ENCODE measurements at places on chromosomes 5 and 9.

DNA sequence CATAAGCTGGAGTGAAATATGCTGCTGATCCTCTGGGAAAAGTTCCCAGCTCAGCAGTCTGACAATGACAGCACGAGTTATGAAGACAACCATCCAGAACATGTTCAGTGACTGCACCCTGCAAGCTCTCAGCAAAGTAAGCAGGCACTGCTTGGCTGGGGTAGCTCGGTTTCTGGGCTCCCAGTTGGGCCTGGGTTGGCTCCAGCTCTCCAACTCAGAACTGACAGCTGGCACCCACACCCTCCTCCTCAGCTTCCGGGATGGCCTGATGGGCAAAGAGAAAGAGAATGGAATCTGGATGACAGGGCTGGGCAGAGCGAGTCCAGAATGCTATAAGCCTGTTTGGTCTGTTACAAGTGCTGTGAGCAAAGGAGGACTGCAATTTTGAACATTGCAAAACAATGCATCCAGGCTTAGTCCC is 185.0 kb downstream of the CSNK1G3 start:
- no peak for DNase-seq

- no peak for DNase-seq
Observed at GRCh38 chr9:13627071-13627470, 347.6 kb upstream of the MPDZ start.

GRCh38 chr5:44356231-44356630 is 33.0 kb downstream of the FGF10 start:
- DNase-seq, result no peak

DNA sequence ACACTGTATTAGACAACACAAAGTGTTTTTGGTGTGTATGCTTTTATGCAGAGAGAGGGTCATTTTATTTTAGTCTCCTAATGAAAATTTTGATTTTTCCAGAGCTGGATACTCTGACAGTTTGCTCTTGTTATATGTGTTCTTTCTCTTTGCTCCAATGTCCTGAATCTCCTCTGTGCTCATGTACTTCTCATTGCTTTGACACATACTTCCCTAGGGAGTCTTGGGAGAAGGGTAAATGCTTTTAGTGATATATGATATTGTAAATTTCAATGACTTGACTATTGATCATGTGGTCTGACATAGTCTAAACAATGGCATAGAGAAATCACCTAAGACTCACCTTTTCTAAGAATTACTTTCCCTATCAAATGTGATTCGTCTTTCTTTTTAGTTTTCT is 972.6 kb upstream of the EDIL3 start:
- no peak for DNase-seq

GRCh38 chr9:18692268-18692667 is 218.3 kb downstream of the ADAMTSL1 start:
- DNase-seq, result no peak

GRCh38 chr5:168471785-168472184 is 14.5 kb upstream of the RARS1 start:
- no peak for DNase-seq

GRCh38 chr9:4021621-4022213 is 278.2 kb downstream of the GLIS3 start:
- DNase-seq, result no peak

DNA sequence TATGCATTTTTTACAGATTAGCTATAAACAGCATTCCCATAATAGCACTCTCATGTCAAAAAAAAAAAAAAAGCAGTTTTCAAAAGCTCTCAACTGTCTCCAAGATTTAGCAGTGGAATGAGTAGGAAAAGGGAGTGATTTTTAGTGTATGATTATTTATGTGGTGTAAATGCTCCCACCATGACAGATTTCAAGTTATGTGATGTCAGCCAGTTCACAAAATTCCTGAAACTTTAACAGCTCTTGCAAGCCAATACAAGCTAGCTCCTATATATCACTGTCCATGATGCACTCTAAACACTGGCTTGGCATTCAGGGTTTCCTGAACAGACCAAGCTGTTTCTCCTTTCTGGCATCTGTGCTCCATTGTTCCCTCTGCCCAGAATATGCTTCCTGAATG is 7.9 kb upstream of the ANKDD1B start:
- DNase-seq, result no peak

DNA sequence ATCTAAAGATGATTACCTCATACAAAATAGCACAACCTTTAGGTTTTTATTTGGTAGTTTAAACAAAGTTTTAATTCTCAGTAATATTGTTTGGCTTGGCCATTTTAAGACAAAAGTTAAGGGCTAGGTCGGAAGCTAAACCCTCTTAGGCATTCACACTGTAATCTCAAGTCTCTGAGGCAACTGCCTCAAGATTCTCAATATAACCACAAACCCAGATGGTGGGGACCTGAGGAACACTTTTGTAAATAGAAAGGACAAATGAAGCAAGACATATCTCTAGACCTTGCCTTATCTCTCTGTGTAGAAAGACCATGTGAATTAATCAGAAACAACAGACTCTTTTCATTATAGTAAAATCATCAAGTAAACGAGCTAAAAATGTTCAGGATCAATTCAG is 500.2 kb upstream of the CDH6 start:
- no peak for DNase-seq

DNA sequence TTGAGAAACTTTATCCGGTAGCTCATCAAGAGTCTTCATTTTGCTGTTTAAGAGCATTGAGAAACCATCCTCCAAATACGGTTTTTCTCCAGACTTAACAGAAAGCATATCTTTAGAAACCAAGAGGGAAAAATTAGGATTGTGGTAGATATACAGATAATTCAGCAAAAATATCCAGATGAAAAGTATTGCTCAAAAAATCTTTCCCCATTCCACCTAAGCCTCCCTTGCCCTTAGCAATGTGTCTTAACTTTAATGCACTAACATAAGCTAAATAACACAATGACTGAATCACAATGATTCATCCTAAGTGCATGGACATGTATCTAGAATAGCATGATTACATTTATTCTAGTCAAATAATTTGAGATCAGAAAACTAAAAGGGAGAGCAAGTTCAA is 130.3 kb upstream of the TARS1 start:
- no peak for DNase-seq

DNA sequence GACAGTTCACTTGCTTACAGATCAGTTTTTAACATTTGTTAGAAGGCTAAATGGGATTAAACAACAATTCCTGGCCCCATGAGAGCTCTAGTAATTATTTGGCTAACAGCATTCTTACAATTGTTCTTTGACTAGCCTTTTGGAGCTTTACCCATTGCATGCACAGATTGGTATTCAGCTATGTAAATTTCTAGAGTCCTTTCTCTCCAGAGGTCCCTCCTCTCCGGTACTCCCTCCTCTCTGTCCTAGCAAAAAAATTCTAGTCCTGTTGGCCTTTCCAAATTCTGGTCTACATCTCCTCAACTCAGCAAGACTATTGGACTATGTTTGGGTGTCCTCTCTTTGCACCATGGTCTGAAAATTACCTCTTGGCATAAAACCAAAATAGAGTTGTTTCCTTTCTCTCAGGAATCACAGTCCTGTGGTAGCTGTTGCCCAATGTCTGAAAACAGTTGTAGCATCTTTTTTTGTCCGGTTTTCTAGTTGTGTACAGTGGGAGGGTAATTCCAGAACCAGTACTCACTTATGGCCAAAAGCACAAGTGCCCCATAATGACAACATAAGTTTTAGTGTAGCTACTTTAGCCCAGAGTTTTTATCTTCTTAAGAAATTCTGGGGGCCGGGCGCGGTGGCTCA is 18.1 kb downstream of the SAR1B start:
- DNase-seq, result no peak

- DNase-seq, result no peak
Observed at GRCh38 chr9:25936031-25936430, 257.8 kb upstream of the TUSC1 start.

DNA sequence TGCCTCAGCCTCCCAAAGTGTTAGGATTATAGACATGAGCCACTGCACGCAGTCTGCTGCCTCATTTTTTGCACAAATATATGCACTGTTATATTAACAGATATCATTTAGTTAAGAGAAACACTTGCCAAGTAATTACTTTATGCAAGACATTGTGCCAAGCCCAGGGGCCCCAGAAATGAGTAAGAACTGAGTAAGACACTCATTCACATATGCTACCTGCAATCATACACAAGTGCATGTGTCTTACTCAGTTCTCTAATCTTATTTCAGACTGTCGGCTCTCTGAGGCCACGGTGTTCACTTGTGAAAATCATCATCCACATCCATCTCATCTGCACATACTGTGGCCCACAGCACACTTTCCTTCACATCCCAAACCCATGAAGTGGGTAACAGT is 16.0 kb downstream of the TRAF1 start:
- DNase-seq, result no peak

GRCh38 chr9:113626735-113627495 is 163.4 kb downstream of the RGS3 start:
- no peak for DNase-seq

DNA sequence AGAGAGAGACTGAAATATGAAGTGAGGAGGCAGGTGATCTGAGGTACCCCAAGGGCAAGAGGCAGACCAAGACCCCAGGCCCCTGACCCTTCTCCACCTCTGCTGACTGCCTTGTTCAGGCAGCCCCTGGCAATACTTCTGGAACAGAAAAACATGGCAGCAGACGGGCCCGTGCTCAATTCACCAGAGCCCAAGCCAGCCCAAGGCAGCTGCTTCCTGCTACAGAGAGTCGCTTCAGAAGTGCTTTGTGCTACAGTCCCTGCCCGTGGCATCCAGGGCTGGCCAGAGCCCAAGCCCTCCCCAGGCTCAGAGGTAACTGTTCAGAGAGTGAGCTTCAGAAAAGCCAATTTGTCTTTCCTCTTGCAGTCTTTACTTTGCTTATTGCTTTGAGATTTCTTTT is 151.4 kb upstream of the FSTL4 start:
- DNase-seq, result no peak

GRCh38 chr9:38486056-38486615 is 61.9 kb upstream of the IGFBPL1 start:
- no peak for DNase-seq

DNA sequence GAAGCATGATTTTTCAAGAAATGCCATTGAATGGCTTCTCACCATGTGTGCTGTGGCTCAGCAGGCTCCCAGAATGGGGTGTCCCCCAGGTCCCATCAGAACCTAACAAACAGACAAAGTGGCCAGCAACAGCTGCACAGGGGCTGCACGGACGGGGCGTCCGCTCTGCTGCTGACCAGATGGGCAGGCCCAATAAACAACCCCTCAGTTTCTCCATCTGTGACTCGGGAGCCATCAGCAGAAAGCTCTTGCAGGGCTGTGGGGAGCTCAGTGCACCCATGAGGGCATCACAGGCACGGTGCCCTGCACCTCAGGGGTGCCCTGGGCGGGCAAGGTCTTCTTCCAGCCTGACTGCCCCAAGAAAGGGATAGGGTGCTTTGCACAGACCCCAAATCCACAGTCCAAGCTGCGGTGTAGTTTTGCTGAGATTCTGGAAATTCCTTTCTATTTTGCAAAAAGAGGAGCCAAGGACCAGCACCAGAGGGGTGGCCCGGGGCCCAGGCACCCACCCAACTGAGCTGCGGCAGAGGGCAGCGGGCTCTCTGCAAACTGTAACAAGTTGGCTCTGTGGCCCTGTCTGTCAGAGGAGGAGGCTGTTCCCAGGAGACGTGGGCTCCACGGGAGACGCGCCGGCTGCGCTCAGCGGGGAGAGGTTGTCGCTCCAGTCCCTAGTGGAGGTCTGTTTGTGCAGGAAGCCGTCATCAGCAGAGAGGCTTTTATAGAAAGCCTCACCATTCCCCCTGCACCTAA is 138.7 kb upstream of the PPP1R26 start:
- no peak for DNase-seq

- DNase-seq, result no peak
Observed at GRCh38 chr5:131821221-131821620, 24.4 kb upstream of the FNIP1 start.

GRCh38 chr5:113546703-113547183 is 33.2 kb downstream of the YTHDC2 start:
- DNase-seq, result no peak

DNA sequence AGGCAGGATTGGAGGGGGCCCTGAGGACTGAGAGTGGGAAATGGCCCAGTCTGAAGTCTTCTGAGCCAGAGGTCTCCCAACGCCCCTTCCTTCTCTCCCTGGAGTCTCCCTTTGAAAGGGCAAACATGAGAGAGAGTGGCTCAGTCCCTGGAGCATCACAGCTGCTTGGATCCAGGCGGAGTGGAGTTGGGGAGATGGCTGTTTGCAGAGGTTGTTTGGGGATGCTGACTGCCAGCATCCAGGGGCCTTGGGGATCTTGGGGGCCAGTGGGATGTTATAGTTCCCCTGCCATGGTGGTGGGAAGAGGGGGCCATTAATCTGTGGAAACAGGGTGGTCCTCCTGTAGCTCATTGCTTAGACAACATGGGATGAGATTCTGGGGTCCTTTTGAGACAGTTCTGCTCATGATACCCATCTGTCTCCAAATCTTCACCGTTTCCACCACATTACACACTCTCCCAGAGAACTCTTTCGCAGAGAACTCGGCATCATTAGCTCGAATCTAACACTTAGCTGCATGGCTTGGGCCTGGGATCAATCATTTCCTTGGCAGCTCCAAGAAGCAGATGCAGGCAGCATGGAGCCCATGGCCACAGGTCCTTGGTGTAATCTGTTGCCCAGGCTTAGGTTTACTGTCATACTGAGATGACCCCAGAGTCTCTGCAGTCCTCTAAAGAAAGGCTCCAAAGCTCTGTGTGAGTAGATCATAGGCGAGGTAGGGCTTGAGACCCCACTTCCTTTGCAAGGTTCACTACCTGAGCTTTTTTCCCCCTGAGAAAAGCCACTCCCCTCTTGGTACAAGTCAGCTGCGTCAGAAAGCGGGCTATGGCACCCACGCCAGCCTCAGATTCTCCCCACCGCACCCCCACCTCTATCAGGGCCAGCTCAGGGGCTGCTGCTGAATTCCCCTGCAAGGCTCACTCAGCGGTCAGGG is 54.4 kb upstream of the SH3PXD2B start:
- DNase-seq, result no peak

- no peak for DNase-seq
Observed at GRCh38 chr5:60477849-60478248, 222.1 kb downstream of the DEPDC1B start.

- no peak for DNase-seq
Observed at GRCh38 chr9:117742131-117742530, 37.9 kb downstream of the TLR4 start.

- no peak for DNase-seq
Observed at GRCh38 chr9:23830929-23831730, 5.1 kb upstream of the ELAVL2 start.

All from NCI-H187 (cell line).